Stimulated activated CD4-positive, alpha-beta T cell treated with anti-CD3 and anti-CD28 coated beads, Interleukin-2, amount 100 ng/mL, for 4 hours (primary cell): ENCODE measurements at places on chromosomes 11 and 22.

DNA sequence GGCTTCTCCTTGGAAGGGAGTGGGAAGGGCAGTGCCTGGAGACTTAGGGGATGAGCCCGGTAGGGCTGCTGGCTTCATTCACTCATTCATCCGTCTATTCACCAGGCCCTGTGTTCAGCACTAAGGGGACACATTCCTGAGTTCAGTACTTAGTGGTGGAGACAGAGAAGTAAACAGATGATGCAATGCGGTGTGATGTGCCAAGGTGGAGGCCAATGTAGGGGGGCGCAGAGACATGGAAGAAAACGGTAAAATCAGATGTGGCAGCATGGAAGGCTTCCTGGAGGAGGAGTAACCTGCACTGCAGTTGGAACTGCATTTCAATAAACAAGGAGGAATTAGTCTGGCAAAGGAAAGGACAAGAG, 21.3 kb downstream of the GRIK4 start:
- no peak for DNase-seq

DNA sequence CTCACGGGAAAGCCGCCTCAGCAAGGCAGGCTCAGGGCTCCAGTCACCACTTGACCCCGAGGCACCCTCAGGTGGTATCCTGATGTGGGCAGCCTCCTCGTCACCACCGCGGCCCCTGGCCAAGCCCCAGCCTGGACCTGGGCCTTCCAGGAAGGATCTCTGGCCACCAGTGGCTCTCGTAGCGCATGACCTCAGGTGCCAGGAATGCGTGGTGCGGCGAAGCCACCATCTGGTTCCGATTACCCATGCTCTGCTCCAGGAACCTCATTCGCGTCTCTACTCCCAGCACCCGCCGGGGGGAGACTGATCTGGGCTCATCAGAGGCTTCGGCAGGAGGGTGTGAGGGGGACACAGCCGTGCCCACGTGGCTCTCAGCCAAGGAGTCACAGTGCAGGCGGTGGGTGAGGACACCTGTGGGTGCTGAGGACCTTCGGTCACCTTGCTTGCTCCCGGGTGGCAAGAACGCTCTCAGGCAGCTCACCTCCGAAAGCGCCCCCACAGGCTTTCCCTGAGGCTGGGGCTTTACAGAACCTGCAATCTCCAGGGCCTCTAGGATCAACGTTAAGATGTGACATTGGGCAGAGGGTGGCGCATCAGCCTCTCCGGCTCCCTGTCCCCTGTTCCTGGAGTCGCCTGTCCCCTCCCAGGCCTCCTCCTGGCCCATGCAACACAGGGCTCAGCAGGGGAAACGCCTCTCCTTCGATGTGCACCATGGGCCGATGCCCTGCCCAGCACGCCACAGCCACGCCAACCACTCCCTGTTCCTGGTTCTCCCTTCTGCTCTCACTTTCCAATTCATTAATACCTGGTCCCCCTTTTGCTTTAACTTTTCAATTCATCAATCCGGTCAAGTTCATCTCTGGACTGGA, 39.0 kb downstream of the TBX1 start:
- no peak for DNase-seq

DNA sequence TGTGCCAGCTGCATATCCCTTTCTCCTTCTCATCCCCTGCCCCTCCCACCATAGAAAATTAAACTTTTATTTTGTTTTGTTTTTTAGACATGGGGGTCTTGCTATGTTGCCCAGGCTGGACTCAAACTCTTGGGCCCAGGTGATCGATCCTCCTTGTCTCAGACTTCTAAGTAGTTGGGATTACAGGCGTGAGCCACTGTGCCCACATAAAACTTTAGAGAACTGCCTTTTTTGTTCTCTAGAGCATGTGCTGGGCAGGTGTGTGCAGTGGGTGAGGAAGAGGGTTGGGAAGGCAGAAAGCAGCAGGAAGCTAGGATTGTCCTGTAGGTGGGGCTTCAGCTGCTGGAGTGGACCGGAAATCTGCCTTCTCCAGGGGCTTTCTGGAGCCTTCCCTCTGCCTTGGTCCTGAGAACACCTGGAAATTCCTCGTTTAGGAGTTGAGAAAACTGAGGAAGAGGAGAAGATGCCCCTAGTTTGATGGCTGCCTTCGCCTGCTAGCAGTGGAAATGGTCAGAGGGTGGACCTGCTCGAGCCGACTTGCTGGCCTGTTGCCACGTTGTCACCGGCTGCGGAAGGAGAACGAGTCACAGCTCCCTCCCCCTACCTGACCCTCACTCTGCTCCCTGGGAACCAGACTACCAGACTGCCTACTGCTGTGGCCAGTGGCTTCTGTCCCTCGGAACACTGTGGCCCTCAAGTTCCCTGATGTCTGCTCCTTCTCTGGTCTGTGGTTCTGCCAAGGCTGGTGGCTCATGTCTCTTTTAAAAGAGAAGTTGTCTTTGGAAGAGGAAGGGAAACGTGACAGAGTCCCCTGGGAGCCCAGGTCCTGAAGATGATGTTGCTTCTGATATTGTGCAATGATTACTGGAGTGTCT, 4.0 kb downstream of the ST14 start:
- no peak for DNase-seq

- no peak for DNase-seq
Observed at GRCh38 chr11:91707652-91708482, 516.8 kb upstream of the FAT3 start.

GRCh38 chr11:130220311-130221035, 60.9 kb downstream of the ST14 start:
- DNase-seq: no peak

GRCh38 chr11:20156280-20156875, 3.9 kb downstream of the DBX1 start:
- DNase-seq: peak; percentile 53

DNA sequence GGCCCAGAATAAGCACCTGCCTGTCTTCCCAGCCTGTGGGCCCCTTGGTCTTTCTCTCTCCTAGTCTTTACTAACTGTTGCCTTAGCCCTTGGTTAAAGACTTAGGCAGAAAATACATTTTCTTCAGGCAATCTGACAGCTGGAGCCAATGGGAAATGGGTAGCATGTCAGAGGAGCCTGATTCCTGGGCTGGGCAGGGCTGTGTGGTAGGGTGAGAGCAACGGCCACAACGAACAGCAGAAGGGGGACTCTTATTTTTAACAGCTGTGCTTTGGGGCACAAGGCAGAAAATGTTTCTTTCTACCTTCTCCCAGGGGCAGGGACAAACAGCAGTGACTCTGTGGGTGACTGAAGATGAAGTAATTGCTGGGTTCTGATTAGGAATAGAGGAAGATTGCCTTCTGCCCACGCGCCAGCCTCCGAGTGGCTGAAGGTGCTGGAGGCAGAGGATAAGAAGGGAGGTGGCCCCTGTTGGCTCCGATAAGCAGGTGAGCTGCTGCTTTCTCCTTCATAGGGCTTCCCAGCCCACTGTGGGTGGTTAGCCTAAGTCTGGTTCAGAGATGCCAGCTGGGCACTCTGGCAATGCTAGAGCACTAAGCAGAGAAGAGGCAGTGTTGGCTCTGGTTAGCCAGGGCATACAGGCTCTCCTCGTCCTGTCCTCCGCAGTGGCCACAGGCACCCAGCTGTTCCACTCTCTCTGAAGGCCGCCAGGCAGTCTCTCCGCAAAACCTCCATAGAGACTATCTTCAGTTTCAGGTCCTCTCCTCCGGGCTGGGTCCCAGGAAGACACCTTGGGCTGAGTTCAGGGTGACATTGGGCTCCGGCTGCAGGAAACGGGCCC, 1.5 kb downstream of the YPEL4 start:
- no peak for DNase-seq

DNA sequence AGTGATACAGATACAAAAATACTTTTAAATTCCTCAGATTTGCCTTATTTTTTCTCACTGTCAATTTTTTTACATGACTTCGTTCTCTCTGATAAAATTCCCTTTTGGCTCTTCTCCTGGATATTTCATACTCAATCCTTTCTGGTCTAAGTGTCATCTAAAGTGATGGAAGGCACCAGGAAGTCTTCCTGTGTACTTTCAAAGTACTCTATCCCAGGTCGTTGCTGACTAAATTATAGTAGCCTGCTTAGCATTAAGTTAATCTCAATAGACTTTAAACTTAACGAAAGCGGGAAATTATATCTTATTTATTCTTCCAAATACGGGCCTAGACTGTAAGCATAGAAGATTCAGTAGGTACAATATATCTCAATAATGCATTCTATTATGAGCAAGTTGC, 67.8 kb downstream of the CASP12 start:
- no peak for DNase-seq

GRCh38 chr11:79971255-79971654, 530.4 kb upstream of the TENM4 start:
- DNase-seq: no peak

- DNase-seq: no peak
Observed at GRCh38 chr11:103354656-103355055, 245.4 kb downstream of the DYNC2H1 start.

DNA sequence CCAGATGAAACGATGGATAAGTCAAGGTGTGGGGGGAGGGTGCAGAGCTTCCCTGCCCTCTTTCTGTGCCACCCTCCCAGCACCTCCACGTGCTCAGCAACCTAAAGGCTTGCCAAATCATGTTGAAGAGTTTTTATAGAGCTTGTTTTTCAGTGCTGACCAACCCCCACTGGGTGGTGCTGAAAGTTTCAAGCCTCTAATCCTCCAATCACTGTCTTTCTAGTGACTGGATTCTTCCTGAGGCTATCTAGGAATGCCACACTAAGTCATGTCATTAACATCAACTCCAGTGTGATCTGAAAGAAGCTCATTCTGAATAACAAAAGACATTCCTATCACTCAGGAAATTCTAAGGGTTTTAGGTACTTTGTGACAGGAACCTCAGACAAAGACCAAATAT, 382.6 kb downstream of the DYNC2H1 start:
- no peak for DNase-seq

DNA sequence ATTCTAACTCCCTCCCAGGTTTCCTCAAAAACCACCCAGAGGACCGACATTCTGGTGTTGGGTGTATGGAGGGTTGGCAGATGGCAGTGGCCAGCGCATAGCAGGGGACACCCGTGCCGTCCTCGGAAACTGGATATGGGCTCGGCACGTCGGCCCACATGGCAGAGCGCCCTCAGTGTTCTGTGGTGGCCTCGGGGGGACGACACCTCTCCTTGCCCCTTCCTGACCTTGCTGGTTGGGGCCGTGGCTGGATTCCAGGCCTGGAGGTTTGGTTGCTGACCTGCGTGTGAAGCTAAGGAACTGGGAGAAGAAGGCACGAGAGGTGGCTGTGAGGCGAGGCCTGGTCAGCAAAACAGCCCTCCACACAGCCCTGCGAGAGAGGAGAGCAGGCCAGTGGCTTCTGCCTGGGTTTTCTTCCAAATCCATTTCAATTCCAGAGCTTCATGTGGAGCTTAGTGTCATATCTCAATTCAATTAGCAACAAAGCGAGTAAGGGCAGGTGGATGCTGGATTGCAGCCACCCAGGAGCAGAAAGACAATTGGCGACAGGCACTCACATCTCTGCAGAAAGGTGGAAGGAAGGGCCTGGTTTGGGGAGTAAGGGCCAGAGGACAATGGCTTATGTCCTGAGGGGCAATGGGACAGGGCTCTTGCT, 478.4 kb downstream of the BRD1 start:
- no peak for DNase-seq
